ENCODE measurements at places on chromosomes 4 and X. TPM values are rescaled to one million over a fixed set of nuclear protein-coding genes. Genes with fewer than 3 reads are reported as not detected.

CFAP47 gene
- total RNA-seq, result not detected

SCML1 gene
- total RNA-seq, result 0.18 TPM

PDCL2 gene
- total RNA-seq, result not detected

SEC31A gene
- 153 TPM for total RNA-seq

CT45A1 gene
- total RNA-seq, result not detected

MRPL1 gene
- 36.5 TPM for total RNA-seq
